ENCODE measurements at places on chromosomes 4 and X.

DNA sequence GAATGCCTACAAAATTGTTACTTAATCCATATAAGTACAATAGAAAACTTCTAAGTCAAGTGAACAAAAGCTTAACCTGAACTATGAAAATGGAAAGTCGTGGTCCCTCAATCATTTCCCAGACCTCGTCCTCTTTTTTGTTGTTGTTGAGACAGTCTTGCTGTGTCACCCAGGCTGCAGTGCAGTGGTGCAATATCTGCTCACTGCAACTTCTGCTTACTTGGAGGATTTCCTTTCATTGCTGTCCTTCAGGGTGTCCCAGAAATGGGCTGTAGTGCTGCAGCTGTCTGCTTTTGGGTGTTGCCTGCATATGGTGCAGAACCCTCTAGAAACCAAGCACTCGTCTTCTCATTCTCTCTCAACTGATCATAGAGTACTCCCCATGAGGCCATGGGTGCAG lies 75.0 kb upstream of the IL2 start:
- no peak for DNase-seq

- DNase-seq, result peak; percentile 39
Observed at GRCh38 chr4:1009542-1010394, 1.7 kb upstream of the FGFRL1 start.

DNA sequence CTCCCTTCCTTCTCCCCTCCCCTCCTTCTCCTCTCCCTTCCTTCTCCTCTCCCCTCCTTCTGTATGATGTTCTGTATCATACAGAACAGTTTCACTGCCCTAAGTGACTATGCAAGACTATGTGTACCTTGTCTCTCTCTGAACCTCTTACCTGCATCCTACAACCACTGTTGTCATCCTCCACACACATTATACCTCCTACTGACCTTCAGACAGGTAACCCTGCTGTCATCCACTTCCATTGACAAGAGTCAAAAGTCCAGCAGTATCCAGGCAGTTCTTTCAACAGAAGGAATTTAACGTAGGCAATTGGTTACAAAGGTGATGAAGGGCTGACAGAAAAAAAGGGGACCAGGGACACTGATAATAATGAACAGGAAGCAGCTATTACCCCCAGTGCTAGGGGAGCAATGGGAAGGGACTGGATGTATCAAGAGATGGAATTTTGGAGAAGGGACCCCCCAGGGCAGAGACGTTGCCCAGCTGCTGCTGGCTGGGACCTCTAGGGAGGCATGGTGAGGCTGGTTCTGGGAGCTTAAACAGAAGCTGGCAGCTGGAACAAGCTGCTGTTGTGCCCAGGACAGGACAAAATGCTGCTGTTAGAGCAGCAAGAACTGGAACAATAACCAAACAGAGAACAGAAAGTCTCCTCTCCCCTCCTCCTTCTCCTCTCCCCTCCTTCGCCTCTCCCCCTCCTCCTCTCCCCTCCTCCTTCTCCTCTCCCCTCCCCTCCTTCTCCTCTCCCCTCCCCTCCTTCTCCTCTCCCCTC lies 84.7 kb downstream of the DCTD start:
- no peak for DNase-seq

GRCh38 chr4:5881340-5881739 lies 11.5 kb downstream of the CRMP1 start:
- no peak for DNase-seq

DNA sequence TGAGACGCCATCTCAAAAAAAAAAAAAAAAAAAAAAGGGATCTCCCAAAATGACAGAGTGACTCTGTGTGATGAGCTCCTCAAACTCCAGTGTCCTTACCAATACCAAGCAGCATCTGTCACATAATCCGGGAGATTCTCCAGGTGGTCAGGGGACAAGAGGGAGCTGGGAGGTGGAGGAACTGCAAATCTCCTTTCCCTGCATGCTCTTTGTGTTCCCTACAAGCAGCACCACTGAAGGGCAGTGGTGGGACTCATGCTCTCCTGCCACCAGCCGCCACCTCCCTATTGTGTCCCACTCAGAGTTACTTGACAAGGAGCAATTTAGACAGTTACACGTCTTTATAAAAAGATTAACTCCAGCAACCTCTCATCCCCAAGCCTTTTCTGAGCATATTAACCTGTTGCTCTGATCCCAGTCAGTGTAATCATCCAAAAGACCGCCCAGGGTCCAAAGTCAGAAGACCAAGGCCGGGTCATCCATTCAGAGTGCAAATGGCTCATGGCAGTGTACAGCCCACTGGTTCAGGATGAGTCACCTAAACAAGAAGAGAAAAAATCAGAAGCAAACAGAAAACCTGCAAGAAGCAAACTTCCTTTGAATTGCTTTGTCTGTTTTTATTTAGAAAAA lies 23.6 kb downstream of the MGST2 start:
- DNase-seq, result no peak

DNA sequence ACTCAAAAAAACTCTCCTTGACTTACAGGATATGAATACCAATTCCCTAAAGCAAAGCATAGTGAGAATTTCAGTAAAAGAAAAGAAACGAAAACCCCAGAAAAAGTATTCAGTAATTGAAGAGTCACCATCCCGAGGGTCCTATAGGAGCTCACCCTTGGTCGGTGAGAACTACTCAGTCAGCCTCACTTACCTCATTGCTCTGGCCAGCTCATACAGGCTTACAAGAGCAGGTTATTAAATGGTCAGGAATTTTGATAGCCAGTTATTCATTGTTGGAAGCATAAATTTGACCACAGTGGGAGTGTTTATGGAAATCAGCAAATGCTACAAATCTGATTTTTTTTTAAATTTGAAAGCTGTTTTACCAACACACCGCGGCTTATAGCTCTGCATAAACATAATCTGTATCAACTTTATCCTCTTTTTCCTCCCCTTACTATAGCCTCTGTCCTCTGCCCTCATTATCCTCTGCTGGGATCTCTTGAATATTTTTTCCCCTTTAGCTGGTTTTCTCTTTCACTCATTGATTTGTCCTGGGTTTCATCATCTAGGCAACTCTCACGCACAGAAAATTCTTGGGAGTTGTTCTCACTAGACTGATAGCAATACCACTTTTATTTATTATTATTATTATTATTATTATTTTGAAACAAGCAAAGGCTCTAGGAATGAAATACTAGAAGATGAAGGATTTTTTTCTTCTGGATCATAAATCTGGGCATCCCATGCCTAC lies 11.0 kb upstream of the CXCL2 start:
- DNase-seq, result no peak

DNA sequence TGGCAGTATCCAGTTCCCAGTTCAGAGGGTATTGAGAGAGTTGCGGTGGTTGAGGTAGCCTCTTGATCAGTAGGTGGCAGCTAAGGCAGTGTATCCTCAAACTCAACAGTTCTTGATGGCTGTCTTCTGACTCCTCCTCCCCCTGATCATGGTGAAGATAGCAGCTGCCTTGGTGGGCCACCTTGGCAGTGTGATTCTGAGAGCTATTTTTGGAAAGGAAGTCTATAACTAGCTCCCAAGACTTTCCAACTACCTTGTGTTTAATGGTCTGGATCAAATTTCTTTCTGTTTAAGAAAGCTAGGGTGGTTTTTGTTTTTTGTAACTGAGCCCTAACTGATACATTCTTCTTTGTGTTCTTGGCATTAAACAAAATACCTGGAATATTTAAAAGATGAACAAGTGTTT lies 10.5 kb upstream of the TBC1D19 start:
- no peak for DNase-seq

DNA sequence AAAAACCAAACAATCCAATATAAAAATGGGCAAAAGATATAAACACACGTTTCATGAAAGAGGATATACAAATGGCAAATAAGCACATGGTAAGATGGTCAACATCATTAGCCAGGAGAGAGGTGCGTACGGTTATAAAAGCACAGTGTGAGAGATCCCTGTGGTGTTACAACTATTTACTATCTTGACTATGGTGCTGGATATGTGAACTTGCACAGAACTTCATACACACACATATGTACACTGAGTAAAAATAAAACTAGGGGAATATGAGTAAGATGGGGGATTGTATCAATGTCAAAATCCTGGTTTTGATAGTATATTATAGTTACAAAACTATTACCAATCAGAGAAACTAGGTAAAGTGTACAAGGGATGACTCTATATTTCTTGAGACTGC lies 8.4 kb downstream of the FBXO8 start:
- DNase-seq, result no peak

DNA sequence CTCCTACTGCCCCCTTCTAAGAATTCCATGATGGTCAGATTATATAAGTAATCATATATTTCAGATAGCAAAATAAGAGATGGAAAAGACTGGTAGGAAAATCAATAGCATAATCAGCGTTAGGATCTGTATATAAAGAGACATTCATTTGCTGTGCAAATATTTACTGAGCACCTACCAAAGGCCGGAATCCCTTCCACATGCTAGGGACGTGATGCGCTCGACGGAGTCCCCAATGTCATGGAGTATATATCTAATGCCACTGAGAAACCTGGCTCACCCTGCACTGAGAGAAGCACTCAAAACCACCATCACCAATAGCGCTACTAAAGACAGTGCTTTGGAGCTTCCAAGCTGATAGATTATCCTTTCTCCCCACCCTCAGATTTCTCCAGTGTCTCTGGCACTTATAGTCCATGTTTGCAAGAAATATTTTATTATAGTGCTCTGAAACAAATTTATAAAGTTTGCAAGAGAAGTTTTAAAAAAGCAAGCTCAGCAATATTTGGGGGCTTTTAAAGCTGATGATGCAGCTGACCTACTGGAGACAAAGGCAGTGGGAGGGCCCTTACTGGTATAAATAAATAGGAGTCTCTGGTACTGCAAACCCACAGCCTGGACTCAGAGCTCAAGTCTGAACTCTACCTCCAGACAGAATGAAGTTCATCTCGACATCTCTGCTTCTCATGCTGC lies at the start of gene CXCL13:
Gene CXCL13 (plus strand): TSS at position 611 of the 693 bp plus-strand sequence. CDS start 46 bp downstream, at position 657.
- DNase-seq, result no peak

GRCh38 chr4:6184169-6184568 lies 16.2 kb downstream of the JAKMIP1 start:
- DNase-seq, result no peak

DNA sequence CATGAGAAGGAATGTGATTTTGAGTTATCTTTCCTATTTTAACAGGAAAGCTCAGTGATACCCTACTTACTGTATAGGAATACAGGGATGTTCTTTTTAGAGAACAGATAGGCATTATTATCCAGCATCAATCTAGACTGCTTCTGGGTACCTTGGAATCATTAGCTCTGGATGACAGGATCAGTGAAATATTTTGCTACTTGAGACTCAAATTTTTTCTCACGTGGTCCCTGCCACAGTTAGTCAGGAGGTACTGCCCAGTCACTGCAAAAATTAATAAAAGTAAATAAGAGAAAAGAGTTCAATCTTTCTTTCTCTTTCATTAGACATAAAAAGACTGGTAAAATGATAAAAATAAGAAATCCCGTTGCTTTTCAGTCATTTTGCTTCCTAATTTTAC lies 5.5 kb downstream of the ZNF827 start:
- DNase-seq, result no peak

- DNase-seq, result peak; percentile 59
Observed at GRCh38 chrX:15269618-15270521, at the start of gene ASB9. ASB9 (minus strand) TSS chrX:15270083; CDS start chrX:15269874, 209 bp downstream.

- DNase-seq, result no peak
Observed at GRCh38 chr4:108342325-108342970, 173.7 kb upstream of the LEF1 start.

DNA sequence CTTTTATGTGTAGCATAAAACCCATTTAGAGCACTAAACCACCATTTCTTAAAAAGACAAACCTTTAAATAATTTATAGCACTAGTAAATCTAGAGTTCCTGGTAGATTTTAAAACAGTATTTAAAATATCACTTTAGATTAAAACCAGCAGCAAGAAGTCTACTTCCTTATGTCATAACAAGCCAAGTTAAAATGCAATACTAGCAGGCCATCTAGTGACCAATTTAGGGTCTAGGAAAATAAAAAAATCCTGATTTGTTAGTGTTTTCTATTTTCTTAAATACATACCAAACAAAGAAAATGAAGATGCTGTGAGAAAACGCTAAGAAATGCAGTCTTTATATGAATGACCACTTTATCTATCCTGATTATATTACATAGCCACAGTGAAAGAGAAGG lies 53.9 kb downstream of the PAPSS1 start:
- no peak for DNase-seq

- no peak for DNase-seq
Observed at GRCh38 chrX:12423346-12423745, 285.1 kb downstream of the FRMPD4 start.

- DNase-seq, result no peak
Observed at GRCh38 chr4:10758906-10759305, 74.3 kb upstream of the CLNK start.

GRCh38 chrX:25523574-25524540 lies 508.1 kb upstream of the ARX start:
- DNase-seq, result peak; percentile 6

DNA sequence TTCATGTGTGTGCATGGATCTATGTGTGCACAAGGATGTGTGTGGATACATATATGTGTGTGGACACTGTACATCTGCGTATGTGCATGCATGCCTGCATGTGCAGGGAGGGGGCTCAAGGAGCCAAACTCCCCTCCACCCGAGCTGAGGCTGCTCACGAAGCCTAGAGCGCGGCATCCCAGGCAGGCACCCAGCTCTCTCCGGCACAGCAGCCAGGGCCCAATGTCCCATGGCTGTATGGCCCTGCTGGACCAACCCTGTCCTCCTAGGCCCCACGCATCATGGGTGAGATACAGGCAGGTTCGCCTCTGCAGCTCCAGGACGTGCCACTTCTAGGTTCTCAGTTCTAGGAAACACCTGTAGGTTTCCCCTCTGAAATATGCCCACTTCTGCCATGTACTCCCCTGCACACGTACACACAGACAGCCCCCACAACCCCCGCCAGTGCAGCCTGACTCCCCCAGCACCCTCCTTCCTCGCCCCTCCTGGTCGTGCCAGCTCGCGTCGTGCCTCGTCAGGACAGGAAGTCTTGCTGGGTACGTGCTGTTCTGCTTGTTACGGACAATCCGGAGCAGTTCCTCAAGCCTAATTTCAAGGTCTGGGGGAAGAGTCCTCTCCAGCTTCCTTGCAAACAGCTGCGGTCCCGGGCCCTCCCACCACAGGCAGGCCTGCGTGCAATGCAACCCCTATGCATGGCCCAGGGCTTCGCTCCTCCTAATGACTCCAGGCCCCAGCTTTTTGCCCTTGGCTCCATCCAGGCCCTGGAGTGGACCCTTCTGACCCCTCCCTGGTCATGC lies 3.2 kb upstream of the ADRA2C start:
- DNase-seq, result no peak

DNA sequence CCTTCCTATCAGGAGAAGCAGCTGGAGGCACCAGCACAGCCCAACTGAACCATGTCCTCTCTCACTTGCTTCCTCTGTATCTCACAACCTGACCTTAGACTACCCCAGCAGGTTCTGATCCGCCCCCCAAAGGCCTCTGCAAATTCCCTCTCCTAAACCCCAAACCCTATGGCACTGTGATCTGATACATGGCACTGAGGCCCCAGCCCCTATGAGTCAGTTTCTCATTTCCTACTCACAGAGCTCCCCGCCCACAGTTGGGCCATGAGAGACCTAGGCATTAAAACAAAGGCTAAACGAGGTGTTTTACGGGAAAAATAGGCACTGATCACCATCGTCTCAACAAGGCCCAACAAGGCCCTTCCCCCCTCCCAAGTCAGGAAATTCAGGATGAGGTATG lies 19.1 kb downstream of the SASH3 start:
- DNase-seq, result no peak
